ENCODE measurements at places on chromosomes 5 and 9.

GRCh38 chr5:57117596-57117995, 56.3 kb upstream of the GPBP1 start:
- DNase-seq, result no peak

- DNase-seq, result no peak
Observed at GRCh38 chr9:127927201-127927987, 3.2 kb downstream of the PIP5KL1 start.

DNA sequence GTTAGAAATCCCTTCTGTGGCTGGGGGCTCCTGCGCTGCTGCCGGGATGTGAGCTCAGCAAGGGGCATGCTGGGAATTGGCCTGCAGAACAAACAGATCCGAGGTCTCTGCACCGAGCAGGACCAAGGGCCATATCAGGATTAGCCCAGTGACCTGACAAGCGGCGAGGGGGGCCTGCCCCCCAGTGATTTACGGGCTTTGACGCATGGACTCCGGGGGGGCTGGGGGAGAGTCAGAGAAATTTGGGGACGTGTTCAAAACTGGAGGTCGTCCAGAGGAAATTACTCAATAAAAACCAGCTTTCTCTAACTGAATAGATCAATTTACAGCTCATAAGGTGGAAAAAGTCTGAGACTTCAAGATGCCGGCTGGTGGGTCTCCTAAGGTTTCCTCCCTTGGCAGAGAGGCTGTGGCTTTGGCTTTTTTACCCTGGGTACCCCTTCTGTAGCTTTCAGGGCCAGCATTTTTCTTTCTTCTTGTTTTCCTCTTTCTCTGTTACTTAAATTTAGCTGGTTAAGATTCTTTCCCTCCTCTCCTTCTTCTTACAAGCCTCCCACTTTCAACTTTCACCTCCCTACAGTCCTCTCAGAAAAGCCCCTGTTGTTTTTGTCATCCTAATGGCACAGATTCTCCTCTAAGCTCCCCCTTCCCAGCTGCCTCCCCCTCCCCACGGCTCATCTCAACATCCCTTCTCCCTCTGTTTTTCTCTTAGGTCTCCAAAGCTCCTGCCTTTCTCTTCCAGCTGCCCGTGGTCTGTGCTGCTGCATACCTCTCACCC, 551.0 kb downstream of the CCDC171 start:
- no peak for DNase-seq

DNA sequence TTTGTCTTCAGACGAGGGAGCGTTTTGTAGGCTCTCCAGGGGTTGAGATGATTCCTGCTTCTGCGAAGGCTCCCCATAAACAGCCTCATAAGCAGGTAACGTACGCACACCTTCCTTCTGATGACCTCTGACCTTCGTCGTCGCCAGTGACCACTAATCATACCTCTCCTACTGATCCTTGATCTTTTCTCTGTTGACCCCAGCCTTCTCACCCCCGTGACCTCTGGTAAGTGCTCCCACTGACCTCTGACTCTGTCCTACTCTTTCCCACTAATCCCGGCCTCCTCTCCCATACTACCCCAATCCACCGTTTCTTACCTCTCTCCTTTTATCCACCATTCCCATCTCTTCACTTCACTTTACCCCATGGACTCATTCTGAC, 345 bp downstream of the DNAI1 start:
- no peak for DNase-seq

- no peak for DNase-seq
Observed at GRCh38 chr9:18632632-18633403, 158.9 kb downstream of the ADAMTSL1 start.

DNA sequence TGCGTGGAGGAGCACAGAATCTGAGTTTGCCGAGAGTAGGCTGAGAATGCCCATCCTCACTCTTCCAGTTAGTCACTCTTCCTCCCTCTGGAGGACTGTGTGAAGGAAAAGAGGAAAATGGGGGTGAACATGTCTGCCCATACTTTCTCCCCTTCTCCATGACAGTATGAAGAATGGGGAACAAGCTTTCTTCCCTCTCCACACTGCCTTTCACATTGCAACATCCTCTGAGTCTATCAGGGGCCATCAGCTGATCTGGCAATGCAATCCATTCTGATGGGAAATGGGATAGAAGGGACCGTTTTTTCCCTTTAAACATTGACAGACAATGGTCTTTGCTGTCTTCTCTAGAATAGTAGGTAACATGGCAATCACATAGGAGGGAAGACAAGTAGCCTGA, 56.8 kb downstream of the UGCG start:
- DNase-seq, result no peak

DNA sequence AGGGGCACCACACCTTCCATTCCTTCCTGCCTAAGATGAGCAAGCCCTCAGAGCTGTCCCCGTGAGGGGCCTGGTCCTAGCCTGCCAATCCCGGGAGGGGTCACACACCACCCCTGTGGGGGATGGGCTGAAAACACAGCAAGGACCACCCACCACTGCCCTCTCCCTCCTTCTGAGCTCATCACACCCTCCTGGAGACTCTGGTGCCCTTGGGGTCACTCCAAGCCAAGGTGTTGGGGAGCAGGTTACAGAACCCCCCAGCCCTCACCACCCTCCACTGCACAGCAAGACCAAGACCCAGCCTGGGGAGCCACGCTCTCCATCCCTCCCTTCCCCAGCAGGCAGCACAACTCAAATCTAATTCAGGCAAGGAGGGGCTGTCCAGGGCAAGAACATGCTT, 60.5 kb upstream of the PPP1R26 start:
- DNase-seq, result no peak

- no peak for DNase-seq
Observed at GRCh38 chr9:97525451-97525850, 24.0 kb downstream of the TMOD1 start.

GRCh38 chr5:1239505-1240251, 14.5 kb downstream of the SLC6A18 start:
- no peak for DNase-seq

DNA sequence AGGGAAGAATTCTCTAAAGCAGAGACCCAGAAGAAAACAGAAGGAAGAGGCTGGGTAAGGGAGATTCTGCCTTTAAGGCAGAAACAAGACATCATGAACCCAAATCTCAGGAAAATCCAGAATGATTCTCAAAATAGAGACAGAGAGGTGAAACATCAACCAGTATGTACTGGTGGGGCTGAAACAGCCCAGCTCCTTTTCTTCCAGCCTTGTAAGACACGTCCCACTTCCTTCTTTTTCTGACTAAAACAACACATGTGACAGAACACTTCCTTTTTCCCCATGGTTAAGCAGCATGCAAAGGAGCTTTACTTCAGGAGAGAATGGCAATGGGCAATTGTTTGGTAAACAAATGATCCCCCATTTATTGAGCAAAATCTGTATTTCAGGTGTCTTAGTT, 230.8 kb upstream of the NR4A3 start:
- DNase-seq, result no peak

DNA sequence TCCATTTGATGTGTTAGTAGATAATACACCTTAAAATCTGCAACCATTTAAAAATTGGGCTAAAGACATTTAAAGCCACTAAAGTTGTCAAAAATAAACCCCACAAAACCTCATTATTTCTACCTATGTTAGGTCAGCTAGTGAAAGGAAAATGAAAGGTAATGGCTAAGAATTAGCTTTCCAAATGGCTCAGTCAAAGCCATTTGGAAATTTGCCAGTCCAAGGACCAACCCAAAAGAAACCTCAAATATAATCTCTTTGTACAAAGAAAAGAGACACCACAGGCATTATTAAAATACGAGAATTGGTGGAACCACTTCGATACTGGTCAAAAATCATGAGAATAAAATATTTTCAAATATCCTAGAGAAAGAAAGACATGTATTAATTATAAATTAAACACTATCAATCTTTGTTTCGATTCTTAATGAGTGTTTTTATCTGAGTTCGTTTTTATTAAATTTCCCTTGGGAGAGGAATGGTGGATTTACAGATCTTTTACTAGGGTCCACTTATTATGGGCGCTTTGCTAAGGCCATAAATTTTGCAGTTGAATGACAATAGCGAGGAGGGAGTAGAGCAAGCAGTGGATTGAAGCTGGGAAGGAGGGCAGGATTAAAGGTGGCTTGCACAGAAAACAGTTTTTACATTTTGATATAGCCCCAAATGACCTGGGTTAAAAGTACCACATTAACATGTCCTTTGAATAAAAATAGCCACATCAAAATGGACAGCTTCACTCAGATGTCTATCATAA, 116.8 kb upstream of the SHB start:
- DNase-seq, result no peak

DNA sequence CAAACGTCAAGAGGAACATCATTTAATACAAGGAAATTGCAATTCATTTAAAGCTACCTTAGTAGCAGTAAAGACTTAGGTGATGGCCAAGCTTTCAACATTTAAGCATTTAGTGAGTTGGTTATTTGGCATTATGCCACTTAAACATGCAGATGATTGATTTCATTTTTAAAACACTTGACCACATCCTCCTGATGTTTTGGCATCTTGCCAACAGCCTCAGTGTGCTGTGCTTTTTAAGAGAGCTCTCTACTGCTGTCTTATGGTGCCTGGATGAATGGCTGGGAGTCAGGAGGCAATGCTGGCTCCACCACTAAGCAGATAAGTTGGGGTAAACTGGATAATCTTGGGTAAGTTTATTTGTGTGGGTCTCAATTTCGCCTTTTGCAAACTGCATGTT, 364.5 kb downstream of the MAN2A1 start:
- no peak for DNase-seq

- no peak for DNase-seq
Observed at GRCh38 chr9:22424616-22425015, 22.0 kb upstream of the DMRTA1 start.

DNA sequence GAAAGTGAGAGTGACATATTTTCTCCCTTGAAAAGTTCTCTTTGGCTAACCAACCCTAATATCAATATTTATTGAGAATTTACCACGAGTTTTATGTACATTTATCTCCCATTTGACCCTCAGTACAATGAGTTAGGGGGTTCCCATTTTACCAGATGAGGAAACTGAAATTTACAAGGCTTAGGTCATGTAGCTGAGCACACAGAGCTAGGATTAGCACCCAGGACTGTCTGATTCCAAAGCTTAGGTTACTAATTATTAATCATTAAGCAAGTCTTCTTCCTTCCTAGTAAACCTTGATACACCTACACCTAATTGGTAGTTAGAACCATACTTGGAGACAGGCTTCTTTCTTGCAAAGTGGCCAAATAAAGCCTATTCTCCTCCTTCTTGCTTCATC, 12.2 kb downstream of the SLC1A1 start:
- DNase-seq, result no peak

DNA sequence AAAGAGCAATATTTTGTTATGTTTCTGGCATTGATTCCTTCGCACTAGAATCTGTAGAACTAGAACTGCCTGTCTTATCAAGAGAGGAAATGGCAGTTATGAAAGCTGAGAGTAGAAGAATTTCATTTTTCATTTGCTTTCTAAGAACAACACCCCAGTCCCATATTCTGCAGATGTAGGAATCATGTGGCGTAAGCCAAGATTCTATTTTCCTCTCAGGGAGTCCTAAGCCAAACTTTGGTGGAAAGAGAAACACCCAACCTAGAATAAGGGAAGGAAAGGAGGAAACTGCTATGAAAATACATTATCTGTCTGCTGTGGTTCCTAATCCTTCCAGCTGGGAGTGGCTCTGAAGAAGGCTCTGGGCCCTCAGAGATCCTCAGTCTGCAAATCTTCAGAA, 1176.9 kb upstream of the C9orf72 start:
- no peak for DNase-seq

DNA sequence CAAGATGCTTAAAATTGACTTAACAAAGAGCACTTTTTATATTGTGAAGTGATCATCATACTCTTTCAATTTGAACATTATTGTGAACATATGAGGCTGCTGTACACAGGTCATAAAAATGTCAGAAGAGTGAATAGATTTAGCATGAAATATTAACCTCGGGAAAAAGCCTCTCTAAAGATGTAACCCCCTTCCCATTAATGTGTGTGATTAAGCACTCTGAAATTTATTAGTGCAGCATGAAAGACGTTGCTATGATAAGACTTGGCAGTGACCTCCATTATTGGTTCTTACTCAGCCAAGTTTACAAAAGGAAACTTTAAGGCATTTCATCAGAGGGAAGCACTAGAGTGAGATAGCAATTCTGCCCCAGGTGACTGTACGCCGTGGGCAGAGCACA, 326.5 kb downstream of the NTRK2 start:
- no peak for DNase-seq

DNA sequence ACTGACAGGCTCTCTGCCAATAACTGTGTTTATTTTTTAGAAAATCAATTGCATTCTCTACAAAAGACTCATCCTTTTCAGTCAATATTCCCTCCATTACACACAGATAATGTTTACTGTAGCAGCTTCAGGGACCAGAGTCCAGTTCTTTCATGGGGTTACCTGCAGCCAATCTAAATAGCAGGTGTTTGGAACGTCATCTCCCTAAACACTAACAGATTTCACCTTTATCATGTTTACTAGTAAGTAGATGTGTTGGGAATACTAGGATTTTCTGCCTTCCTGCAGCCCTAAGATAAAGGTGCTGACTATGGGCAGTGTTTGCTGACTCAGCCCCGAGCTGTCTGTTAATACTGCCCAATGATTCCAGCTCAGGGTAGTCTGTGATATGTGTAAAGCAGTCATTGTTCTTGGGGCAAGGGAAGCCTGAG, 447.0 kb downstream of the KIF4B start:
- no peak for DNase-seq

GRCh38 chr5:1925111-1926070, 42.7 kb upstream of the IRX4 start:
- DNase-seq, result no peak

DNA sequence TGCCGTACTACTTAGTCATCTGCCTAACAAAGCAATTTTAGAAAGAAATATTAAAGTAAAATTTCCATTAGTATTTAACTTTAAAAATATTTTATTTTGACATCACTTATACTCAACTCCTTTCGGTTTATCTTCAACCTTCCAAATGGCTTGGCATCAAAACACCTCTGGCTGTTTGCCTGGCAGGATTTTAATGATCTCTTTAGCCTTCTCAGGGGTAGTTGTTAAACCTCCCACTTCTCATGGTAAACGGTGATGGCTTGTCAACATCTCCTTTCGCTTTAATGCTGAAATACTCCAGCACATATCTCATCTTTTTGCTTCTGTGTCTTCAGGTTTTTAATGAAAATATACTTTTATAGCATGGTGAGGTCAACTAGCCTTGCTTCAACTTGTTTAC, 747.1 kb downstream of the CETN3 start:
- DNase-seq, result no peak

- DNase-seq, result no peak
Observed at GRCh38 chr9:124941679-124942561, 1.0 kb upstream of the GOLGA1 start.

DNA sequence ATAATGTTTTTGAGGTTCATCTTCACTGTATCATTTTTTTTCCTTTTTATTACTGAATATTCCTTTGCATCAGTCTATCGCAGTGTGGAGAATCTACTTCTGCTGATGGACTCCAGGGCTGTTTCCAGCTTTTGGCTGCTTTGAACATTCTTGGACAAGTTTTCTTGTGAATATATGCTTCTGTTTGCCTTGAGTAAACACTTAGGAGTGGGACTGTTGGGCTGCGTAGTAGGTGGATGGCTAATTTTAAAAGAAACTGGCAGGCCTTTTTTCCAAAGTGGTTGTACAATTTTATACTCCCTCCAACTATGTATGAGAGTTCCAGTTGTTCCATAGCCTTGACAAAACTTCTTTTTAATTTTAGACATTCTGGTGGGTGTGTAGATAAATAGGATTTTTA, 102.4 kb downstream of the WDR41 start:
- no peak for DNase-seq
